Stimulated activated CD8-positive, alpha-beta memory T cell treated with anti-CD3 and anti-CD28 coated beads, Interleukin-7, amount 100 ng/mL, for 4 hours (primary cell): ENCODE measurements at places on chromosomes 16 and 17.
A peak's percentile ranks its signal among the peaks of the same experiment; 100 is the strongest.

GRCh38 chr16:75105306-75106061 is 11.1 kb downstream of the LDHD start:
- no peak for DNase-seq

DNA sequence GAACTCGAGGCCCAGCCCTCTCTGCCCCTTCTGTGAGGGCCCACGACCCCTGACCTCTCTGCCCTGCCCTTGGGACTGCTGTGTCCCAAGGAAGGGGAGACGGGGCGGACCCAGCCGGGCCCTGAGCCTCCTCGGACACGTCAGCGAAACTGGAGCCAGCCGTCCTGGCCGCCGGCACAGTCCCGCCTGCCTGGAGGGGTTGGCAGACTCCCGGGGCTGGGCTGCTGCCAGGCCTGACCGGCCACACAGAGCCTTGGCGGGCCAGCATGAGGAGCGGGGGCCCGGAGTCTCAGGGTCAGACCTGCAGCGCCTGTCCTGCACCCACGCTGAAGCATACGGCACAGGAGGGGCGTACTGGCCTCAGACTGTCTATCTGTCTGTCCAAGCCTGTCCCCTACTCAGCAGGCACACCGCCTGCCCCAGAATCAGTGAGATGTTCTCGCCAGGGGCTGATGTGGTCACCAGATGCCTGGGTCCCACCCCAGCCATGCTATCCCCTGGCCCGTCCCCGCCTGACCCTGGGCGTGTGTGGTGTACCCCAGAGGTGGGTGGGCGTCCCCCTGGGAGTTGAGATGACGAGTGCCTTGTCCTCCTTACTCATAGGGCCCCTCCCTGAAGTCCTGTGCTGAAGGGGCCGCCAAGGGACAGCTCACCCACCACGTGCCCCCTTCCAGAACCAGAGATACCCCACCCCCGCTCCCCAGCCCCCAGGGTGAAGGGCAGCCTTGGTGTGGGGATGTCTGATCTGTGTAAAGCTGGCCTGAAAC is 4.7 kb downstream of the VASN start:
- no peak for DNase-seq

- DNase-seq, result peak; percentile 5
Observed at GRCh38 chr17:57086069-57086930, 1.3 kb downstream of the AKAP1 start.

DNA sequence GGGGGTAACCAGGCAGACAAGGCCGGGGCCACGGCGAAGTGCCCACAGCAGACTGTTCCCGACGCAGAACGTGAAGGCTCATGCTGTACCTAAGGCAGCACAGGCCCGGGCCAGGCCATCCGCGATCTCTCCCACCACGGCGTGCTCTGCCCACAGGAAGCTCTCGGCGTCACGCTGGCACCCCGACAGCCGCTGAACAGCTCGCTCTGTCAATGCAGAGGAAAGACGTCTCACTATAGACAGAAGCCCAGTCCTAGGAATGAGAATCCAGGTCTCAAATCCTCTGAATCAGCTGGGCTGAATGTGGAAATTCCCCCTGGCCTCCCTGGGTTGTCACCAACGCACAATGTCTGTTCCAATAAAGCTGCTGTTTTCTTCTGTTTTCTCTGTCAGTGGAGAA is 21.4 kb downstream of the SERPINF1 start:
- DNase-seq, result no peak

DNA sequence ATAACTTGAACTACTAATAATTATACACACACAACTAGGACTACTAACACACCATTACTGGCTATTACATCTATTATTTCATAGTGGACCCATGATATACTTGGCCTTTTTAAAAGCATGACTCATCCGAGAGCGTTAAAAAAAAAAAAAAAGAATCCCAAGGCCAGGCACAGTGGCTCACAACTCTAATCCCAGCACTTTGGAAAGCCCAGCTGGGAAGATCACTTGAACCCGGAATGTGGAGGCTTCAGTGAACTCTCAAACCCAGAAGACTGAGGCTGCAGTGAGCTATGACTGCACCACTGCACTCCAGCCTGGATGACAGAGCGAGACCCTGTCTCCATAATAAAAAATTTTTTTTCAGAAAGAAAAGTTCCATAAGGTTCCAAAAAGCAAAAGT is 3.1 kb downstream of the GLG1 start:
- DNase-seq, result no peak

- no peak for DNase-seq
Observed at GRCh38 chr17:52666264-52666663, 507.8 kb upstream of the CA10 start.

DNA sequence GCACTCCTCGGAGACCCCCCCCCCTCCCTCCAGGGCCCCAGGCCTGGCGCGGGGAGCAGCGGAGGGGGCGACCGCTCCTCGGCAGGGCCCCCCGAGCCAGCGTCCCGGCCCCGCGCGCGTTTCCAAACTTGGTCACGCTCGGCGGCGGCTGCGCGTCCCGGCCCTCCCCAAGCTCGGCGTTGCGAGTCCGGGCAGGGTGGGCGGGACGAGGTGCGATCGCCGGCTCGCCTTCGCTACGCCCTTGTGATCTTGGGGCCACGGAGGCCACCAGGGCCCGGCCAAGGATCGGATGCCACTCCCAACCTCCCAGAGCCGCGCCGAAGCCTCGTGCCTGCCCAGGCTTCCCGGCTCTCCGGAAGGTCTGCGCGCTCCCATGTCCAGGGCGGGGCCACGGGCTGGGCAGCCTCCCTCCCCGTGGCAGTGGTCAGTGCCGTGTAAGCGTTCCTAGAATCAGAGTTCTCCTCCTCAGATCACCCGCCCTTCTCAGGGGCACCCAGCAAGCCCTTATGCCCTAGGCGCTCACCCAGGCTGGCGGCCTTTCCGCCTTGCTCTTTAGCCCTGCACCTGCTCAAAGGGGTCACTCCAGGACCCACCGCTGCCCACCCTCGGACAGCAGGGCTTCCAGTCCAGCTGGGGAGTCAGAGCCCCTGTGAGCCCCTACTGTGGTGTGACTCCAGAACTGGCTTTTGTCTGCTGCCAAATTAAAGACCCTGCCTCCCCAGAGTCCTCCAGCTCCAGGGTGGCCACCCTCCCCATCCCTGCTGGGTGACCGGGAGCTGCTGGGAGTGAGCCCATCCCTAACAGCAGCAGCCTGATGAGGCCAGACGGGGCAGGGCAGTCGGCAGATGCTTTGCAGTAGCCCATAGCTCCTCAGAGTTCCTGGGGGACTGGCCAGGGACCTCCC is 12.2 kb upstream of the MRPS23 start:
- DNase-seq, result no peak

- no peak for DNase-seq
Observed at GRCh38 chr17:81682565-81683207, 911 bp downstream of the ARL16 start.

- no peak for DNase-seq
Observed at GRCh38 chr17:39652587-39653315, 12.4 kb upstream of the TCAP start.

GRCh38 chr16:28524681-28525171 is 14.0 kb downstream of the NUPR1 start:
- DNase-seq, result no peak

- no peak for DNase-seq
Observed at GRCh38 chr16:7369204-7369603, 36.6 kb downstream of the RBFOX1 start.

DNA sequence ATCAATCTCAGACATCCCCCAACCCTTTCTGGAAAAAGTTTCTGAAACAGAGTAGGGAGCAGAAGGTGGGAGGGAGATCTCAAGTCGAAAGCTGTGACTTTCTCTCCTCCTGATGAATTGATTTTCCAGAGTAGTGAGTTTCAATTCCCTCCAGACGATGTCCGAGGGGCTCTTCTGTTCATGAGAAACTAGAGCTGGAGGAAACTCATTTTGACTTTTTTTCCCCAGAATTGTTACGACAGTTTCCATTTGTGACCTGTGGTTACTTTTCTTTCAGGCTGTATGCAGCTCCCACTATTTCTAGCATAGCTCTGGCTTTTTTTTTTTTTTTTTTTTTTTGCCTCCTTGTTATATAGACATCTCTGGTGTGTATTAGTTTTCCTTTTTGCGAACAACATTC is 422.1 kb upstream of the SALL1 start:
- no peak for DNase-seq

GRCh38 chr17:51000835-51001638 is 119.6 kb downstream of the SPAG9 start:
- DNase-seq, result no peak

GRCh38 chr17:3724378-3725077 is 825 bp downstream of the HASPIN start:
- DNase-seq, result no peak

- no peak for DNase-seq
Observed at GRCh38 chr16:16960785-16961184, 510.0 kb downstream of the XYLT1 start.

DNA sequence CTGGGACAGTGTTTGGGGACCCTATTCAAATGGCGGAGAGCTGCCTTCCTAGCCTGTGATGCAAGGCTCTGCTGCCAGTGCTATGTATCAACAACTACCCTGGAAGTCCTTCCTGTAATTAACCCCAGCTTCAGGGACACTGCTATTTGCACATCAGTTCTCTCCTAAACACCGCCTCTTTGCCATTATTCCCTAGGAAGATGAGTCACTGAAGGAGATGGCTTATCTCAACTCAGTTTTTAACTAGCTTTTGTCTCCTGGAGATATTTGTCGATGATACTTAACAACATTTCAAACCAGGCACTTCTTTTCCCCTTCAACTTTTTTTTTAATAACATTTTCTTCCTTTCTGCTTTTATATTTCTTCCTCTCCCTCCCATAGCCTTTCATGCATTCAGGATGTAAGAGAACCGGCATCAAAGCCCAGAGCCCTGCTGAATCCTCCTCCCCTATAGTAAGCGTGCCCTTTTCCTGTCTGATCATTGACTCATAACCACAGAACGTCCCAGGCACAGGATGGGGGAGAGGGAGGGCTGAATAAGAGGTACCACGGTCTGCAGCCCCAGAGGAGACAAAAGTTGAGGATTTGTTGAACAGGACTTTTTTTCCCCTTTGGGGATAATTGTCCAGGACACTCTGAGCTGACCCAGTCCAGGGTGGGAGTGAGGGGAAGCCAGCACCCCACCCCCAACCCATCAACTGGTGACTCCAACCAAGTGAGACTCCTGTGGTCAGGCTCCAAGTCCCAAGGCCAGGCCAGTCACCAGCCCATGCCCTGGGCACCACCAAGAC is 387.8 kb upstream of the SALL1 start:
- DNase-seq, result no peak

DNA sequence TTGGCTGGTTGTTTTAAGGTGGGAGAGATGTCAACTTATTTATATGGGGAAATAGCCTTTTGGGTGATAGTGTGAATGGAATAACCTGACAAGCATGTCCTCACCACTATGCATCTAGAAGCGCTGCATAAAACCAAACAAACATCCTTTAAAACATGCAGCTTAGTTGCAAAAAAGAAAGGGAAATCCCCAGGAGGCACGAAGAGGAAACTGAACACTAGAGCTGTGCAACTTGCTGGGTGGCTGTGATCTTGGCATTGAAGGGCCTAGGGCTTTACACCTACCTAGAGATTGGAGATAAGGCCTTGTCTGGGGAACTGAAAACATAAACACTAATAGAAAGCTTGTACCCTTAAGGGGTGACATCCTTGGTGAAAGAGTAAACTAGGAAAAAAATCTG is 7.3 kb downstream of the C16orf54 start:
- peak; percentile 30 for DNase-seq

DNA sequence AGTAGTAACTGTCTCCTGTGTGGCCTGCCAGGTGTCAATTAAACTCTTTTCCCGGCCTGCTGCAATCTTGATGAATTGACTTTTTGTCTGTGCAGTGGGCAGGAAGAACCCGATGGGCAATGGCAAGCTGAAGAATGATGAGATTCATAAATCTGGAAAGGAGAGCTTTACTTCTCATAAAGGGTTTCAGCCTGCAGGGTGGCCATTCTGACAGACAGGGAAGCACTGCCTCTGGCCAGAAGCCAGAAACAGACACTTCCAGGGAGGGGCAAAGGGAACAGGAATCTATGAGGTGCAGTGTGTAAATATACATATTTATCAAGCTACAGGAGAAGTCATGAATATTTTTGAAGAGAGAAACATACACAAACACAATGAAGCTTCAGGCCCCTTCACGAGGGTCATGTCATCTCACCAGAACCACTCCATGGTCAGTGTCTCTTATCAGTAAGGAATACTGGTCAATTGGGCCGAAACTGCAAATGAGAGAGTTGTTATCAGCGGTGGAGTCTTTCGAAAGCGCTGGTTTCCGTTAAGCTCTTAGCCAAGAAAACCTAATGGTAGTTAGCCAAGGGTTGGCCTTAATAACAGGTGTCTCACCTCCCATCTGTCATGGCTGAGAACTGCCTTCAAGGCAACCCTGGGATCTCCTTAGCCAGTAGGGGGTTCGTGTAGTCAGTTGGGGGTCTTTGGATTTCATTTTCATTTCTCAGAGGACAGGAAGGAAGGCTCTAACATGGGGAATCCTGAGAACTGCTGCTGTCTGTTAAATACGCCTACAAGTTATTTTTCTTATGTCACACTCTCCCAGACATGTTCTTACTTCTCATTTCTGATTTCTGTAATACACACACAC is 1.2 kb upstream of the NARF start:
- DNase-seq, result no peak

DNA sequence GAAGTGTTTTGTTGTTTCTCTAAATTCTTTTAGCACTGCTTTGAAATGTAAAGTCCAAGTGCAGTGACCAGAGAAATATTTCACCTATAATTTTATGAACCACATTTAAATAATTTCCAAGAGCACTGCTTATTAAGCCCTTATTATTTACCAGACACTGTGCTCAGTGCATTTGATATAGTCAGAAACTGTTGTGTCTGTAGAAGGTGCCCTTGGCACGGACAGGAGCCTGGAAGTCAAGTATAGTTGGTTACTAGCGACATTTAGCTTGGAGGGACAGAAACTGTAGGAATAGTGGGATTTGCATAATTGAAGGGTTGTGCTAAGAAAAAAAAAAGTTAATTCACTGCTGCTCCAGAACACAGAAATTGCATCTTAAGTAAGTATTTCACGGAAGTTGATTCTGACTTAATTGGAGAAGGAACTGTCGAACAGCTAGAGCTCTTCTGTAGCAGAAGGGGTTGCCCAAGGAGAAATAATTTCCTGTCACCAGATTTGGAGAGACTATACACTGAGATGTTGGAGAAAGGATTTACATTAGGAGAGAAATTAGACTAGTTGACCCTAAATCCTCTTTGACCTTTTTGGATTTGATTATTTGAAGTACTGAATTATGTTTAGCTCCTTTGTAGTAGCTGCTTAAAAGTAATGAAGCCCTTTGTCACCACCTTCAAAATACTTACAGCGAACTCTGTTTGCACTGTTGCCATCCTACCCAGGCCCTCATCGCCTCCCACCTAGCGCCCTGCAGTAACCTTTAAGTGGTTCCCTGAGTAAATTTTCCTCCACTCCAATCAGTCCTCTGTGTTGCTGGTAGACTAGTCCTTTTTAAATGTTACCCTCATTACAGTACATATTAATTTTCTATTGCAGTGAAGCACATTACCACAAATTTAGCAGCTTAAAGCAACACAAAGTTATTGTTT is 25.6 kb downstream of the COX10 start:
- no peak for DNase-seq

- DNase-seq, result no peak
Observed at GRCh38 chr16:48444574-48444973, 59.4 kb upstream of the SIAH1 start.

- peak; percentile 55 for DNase-seq
Observed at GRCh38 chr17:82236142-82236971, 7.5 kb downstream of the SLC16A3 start.
